ENCODE measurements at places on chromosomes 11 and 22.

GRCh38 chr11:68665436-68665835, 18.9 kb upstream of the GAL start:
- DNase-seq = no peak

DNA sequence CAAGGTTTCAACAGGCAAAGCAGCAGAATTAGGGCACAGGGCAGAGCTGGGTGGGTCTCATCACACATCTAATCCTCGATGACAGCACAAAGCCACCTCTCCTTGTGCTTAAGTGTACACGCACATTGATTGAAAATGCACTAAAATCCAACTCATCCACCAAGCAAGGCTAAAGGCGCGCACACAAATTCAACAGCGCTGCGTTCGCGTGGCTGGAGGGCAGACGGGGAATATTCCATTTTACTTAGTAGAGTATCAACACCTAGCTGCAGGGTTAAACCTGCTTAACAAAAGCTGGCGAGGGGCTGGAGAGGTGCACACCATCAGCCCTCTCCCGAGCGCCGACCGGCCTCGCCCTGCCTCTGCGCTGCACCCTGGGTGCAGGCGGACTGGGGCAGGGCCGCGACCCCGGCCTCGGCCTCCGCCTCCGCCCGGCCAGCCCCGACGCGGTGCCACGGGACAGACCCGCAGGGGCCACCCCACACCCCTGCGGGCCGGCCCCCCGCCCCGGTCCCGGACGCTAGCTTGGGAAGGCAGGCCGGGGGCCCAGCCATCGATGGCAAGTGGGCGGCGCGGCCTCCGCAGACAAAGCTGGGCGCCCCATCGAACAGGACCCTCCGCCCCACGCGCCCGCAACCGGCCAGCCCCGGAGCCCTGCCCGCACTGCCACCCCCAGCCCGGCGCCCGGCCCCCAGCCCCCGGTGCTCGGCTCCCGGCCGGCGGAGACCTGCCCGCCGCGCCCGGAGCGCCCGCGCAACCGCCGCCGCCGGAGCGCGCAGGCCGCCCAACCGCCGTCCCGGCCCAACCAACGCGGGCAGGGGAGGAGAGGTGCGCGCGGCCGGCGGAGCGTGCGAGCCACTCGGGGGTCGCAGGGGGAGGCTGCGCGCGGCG, 929 bp downstream of the PRDM10 start:
- peak; percentile 37 for DNase-seq

- no peak for DNase-seq
Measured at GRCh38 chr11:114078423-114078822, 18.9 kb downstream of the ZBTB16 start.

DNA sequence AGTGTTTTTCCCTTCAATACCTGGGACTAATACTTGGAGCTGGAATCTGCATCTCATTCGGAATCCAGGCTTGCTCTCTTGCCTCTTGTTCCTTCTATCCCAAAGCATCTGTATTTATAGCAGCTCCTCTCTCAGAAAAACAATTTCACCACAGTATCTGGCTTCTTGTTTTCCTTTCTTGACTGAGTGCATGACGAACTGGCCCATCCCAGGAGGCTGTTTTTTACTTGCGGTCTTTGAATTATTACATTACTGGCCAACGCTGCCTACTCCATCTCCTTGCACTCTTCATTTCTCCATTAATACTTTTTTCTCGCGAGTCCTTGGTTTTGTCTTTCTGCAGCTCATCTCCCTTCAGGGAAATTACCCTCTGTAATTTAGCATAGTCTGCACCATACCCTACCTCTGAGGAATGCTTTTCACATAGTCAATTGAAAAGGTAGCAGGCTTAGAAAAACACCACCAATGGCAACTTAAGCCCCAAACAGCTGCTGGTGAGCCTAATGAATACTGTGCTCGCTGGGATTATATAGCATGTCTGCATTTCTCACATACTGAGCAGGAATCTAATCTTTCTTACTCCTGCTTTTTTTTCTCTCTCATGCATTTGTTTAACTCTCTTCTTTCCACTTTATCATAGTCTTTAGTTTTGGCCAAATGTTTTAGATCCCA, 277.4 kb upstream of the SESN3 start:
- no peak for DNase-seq

GRCh38 chr11:82899186-82899820, 927 bp downstream of the PRCP start:
- DNase-seq = peak; percentile 41

- no peak for DNase-seq
Measured at GRCh38 chr11:81492923-81493445, 1240.7 kb downstream of the FAM181B start.

GRCh38 chr11:56782167-56782847, 33.8 kb upstream of the OR9G4 start:
- no peak for DNase-seq

DNA sequence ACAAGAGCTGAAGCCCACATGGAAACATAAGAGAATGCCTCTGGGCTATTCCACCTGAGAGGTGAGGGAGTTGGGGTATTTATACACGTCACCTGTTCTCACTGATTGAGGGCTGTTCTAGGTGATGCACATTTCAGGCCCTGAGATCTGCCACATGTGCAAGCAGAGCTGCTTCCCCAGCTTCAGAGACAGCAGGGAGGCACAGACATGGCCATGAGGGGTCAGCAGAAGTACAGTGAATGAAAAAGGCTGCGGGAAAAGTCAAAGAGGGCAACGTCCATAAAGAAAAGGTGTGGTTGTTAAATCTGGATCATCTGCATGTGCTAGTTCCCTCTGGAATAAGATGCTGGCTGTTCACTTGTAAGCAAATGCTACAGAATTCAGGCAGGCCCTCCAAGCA, 75.4 kb downstream of the GAB4 start:
- DNase-seq = no peak

- DNase-seq = no peak
Measured at GRCh38 chr11:124863826-124864165, 1.4 kb upstream of the ROBO3 start.

DNA sequence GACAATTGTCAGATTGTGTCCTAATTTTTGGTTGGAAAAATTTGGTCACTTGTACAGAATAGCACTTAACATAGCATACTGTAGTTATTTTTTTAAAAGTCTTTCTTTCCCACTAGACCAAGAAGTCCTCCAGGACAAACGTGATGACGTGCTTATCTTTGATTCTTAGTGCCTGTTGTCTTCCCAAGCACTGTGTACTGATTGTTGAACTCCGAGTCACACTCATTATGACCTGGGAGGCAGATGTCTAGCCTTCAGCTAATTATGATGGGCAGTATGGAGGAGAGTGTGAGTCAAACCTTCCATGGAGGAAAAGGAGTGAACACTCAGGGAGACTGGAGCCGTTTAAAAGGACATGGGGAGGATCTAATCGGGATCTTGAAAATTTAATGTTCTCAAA, 119.8 kb downstream of the SPON1 start:
- no peak for DNase-seq

DNA sequence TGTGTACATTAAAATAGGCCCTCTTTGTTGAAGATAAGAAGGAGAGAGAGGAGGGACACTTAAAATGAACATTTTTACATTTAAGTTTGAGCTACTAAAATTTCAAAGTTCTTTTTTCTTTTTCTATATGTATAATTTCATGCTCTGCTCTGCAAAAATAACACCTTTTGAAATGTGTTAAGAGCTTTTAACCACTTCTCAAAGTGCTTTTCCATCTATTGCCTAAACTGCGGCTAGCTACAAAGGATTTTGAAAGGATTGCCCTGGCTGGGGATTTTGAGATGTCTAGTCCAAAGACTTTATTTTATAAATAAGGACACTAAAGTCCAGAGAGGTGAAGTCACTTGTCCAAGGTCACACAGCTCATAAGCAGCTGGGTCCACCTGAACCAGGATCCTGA, 138.5 kb downstream of the CCDC81 start:
- no peak for DNase-seq

DNA sequence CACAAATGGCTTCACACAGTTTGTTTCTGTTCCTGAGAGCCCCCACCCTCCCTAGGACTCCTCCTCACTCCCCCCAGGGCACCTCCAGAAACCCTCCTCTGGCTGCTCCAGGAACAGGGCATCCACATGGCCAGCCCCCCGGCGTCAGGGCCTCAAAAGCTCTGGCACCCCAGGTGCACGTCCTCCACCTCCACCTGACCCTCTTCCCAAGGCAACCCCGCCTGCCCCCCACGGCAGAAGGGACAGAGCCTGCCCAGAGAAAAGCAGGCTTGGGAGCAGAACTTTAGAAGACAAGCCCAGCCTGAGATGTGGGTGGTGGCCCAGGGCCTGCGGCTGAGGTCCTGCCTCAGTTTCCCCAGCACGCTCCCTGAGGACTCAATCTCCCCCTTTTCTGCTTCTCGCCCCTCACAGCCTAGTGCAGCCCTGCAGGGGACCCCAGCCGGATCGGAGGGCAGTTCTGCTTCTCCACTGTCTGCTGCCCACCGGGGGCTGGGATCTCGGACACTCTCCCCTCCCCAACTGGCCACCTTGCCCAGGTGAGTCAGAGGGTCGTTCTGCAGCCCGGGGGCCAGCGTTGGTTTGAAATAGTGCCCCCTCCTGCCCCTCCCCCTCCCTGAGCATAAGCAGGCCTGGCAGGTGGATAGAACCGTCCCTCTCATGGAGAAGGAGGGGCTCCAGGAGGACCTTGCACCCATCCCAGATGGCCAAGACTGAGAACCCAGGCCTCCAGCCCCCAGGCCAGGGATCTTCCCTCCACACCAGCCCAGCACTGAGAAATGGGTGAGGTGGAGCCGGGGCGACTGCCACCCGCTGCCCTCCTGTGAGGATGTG, 2.4 kb upstream of the TRABD start:
- DNase-seq = no peak

- DNase-seq = no peak
Measured at GRCh38 chr11:83918476-83918875, 632.3 kb upstream of the CCDC90B start.

DNA sequence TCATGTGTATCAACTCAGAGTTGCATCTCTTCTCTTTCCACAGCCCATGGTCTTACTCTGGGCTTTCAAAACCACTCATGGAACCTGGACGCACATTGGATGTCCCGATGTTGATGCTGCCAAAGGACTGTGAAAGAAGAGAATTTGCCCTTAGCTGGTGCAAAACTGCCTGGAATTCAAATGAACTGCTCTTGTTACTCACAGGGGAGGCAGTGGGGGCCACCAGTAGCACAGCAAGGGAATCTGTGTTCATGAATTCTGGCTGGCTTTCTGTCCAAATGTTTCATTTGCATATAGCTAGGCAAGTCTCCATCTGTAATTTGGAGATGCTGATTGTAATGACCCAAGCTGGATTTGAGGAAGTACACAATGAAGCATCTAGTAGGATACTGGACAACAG, 24.9 kb downstream of the LMO2 start:
- DNase-seq = no peak

DNA sequence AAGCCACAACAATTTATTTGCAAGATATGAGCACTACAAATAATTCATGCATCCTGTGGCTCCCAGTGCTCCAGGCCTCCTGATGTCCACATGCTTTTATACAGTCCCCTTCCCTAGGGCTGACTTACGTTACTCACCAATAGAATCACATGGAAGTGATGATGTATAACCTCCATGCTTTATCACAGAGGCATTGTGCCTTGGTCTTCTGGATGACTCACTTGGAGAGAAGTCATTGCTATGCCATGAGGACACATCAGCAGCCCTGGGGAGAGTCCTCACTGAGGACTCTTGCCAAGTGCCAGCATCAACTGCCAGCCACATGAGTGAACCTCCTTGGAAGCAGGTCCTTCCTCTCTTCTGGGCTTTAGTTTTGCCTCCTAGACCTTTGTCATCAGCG, 22.0 kb upstream of the IGSF9B start:
- no peak for DNase-seq

GRCh38 chr11:108715239-108715638, 50.4 kb downstream of the DDX10 start:
- DNase-seq = no peak

- no peak for DNase-seq
Measured at GRCh38 chr11:76234021-76234415, 27.7 kb upstream of the WNT11 start.

DNA sequence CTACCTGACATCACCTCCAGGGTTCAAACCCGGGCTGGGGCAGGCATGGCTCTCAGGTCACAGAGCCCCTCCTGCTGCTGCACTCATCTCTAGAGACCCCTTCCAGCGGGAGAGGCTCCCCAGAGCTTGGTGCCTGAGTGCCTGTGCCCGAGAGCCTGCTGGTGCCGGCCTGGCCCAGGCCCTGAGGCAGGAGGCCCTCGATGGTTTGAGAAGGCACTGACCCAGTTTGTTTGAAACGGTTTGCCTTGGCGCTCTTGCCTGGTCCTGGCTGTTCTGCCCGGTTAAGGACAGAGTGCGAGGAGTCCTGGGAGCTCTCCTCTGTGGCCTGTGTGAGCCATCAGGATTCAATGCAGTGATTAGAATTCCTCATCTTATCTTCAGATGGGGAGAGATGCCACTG, 88.9 kb downstream of the TBC1D22A start:
- DNase-seq = no peak

DNA sequence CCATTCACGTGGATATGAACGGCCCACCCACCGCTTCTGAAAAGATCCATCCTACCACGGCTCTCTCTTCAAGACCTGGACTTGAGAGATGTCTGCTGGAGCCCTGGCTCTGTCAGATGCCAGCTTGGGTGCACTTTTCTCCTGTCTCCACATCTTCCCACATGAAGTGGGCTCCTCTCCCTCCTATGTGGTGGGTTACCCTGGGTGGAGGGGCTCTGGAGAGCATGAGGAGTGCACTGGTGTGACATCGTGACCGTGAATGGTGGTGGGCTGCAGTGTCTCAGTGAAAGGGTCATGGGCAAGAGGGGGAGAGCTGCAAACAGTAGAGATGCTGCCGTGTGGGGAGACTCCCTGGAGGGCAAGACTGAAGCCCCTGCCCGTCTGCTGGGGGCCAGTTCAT, 76.4 kb downstream of the CTTN start:
- no peak for DNase-seq

DNA sequence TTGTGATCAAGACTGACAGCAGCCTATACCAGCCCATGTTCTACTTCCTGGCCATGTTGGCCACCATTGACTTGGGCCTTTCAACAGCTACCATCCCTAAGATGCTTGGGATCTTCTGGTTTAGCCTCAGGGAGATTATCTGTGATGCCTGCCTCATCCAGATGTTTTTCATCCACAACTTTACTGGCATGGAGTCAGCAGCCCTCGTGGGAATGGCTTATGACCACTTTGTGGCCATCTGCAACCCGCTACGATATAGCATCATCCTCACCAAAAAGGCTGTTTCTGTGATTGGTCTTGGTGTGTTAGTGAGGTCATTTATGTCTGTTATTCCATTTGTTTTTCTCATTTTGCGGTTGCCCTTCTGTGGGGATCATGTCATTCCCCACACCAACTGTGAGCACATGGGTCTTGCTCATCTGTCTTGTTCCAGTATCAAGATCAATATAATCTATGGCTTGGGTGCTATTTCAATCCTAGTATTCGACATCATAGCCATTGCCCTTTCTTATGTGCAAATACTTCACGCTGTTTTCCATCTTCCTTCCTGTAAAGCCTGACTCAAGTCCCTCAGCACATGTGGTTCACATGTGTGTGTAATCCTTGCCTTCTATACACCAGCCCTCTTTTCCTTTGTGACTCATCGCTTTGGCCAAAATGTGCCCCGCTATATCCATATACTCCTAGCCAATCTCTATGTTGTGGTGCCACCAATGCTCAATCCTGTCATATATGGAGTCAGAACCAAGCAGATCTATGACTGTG, 23.6 kb downstream of the OR52E1 start:
- no peak for DNase-seq

Measured in CD4-positive, alpha-beta T cell treated with Interleukin-12 subunit alpha and Interleukin-12 subunit beta, for 1 hour (primary cell).